ENCODE measurements at places on chromosomes 5 and 9.

DNA sequence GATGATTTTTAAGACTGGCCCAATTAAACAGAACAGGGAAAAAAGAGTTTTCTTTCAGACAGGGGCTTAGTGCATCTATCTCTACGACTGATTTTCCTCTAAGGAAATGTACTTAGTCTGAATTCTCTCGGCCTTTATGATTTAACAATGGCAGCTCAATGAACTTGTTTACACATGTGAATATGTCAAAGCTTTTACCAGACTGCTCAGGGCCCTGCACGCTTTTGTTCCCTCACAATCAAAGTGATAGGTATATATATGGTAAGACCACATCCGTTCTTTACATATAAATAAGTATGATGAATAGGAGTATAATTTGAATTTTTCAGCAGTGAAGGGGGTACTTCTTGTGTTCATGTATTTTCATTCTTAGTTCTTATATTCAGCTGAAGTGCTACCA lies 27.6 kb downstream of the LEAP2 start:
- no peak for DNase-seq

DNA sequence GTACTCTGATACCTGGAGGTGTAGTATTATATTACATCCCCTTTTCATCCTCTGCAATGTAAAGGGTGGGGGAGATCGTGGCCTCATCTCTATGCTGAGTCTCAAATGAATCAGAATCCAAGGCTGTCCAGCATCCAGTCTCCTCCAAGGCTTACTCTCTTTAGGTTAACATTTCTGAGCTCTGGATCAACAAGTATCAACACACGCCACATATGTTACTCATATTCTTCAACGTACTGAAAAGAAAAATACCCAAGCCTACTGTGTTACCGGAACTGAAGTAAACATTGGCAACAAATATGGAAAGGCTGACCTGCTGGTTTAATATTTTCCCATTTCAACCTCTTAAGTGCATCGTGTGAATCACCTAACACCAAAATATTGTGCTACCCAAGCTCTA lies 241.8 kb downstream of the GAS1 start:
- no peak for DNase-seq

GRCh38 chr5:113221294-113222176 lies 213.3 kb downstream of the TSSK1B start:
- DNase-seq: no peak

DNA sequence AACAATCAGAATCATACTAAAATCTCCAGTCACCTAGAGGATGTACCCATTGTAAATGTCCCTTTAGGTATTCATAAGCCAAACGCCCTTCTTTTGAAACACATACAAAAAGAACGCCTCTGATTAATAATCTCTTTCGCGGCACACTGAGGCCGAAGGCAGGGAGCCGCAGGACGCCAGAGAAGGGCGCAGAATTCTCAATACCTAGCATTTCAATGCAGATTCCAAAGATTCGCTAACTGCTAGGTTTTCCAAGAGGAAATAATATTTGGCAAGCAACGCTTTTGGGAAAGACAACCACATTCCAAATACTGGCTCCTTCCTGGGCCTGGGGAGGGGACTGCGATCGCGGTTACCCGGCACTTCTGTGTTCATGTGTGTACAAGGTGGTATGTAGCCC lies 203.3 kb downstream of the MEF2C start:
- no peak for DNase-seq

DNA sequence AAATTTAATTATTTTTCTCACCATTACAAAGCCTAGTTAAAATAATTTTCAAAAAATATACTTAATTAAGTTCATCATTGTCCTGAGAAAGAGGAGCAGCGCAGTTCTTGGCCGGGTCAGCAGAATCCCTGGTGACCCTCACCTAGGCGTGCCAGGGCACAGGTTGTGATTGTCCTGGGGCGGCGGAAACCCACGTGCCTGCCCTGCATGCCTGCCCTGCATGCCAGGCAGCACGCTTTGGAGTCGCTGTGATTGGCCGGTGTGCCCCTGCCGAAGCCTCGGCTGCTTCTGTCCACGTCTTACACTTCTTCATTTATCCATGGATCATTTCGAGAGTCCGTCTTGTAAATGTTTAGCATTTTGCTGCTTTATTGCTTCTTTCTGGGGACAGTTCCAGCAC lies 25.6 kb downstream of the SLC12A2 start:
- no peak for DNase-seq

GRCh38 chr5:141050622-141051520 lies at the start of gene PCDHB1:
Gene PCDHB1, plus strand, starts transcription at chr5:141051374. Its CDS starts 97 bp downstream, at chr5:141051471.
- peak; percentile 30 for DNase-seq

- no peak for DNase-seq
Observed at GRCh38 chr9:35520364-35520710, 30.4 kb downstream of the RUSC2 start.

- DNase-seq: no peak
Observed at GRCh38 chr5:128984480-128984879, 19.2 kb downstream of the SLC27A6 start.

DNA sequence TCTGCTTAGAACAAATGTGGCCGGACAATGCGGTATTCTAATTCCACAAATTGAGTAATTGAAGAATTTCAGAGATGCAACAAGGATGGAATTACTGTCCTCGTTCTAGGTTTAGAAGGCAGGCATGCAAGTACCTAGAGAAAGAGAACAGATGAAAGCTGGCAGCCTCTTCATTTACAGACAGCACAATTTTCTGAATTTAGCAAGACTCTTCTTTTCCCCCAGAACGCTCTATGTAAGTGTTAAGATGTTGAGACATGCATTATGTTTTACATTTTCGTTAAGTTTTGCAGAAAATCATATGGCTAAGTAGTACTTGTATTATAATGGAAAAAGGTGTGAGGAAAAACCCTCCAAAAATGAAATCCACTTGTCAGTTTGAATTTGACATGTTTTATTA lies 259.5 kb upstream of the ARRDC3 start:
- DNase-seq: no peak

DNA sequence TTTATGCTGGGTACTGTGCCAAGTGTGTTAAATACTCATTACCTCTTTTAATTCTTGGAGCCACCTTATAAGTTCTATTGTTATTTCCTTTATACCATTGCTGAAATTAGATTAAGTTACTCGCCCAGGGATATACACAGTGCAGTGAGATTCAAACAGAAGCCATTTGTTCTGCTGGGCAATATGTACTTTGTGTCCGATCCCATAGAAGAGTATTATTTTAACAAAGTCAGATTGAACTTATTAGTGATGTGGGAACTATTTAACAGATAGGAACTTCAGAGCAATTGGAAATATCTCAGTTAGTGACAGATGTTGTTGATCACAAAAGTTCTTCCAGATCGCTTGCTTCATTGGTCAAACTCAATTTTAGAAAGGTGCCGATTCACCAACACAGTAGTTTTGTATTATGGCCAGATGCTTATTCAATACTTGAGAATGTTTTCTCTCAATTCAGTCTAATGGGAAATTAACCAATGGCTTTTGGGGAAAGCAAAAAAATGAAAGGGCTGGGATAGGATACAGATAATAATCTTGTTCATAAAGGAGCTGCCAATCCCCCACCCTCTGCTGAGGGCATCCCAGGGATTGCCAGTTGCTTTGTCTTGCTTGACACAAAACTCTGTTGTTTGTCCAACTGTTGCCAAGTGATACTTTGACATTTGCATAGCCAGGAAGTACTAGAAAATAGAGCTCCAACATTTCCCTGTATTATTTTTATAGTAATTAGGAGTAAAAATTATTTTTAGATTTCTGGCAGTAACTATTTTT lies 94.8 kb upstream of the SEMA6A start:
- DNase-seq: no peak

GRCh38 chr5:124651663-124652513 lies 94.6 kb downstream of the ZNF608 start:
- DNase-seq: peak; percentile 81

- no peak for DNase-seq
Observed at GRCh38 chr5:13692172-13692571, 252.3 kb downstream of the DNAH5 start.

- DNase-seq: peak; percentile 61
Observed at GRCh38 chr9:89676281-89676680, 71.5 kb downstream of the GADD45G start.

DNA sequence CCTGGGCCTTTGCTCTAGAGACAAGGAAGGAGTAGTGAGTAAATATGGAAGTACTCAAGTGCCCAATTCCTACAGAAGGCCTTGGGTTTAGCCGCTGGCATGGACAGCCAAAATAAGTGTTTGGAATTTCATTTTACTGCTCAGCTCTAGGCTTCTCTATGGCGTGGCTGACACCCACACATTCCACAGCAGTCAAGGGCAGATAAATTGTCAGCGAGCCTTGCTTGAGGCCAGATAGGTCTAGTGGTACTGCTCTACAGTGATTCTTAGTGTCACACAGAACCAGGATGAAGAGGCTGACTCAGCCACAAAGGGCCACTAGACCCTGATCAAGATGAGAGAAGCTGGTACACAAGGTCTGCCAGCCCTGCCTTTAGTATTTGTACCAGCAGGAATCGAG lies 111.0 kb upstream of the NFIB start:
- DNase-seq: no peak

DNA sequence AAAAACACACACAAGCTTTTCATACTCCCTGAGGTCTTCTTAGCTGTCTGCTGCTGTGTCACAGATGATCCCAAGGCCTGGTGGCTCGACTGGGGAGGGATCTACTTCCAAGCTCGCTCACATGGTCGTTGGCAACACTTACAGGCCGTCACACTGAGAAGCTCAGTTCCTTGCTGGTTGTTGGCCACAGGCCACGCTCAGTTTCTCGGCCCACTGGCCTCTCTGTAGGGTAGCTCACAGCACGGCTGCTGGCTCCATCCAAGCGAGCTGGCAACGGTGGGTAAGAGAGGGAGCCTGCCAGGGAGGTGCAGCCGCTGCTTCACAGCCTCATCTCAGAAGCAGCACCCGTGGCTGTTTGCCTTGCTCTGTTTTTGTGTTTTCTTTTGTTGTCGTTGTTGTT lies 43.8 kb upstream of the GFPT2 start:
- no peak for DNase-seq

DNA sequence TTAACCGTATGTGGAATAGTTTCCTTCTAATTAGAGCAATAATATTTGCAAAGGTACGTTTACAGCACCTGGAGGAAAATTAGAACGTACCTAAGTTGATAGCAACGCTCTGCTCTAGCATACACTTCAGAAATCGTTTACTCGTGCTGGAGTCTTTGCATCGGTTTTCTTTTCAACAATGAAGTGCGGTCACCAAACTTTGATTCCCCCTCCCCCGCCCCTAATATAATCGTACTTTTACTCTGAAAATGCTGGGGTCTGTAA lies 506 bp downstream of the ADAMTS19 start:
- no peak for DNase-seq

- no peak for DNase-seq
Observed at GRCh38 chr5:56674441-56674840, 140.9 kb upstream of the MAP3K1 start.

DNA sequence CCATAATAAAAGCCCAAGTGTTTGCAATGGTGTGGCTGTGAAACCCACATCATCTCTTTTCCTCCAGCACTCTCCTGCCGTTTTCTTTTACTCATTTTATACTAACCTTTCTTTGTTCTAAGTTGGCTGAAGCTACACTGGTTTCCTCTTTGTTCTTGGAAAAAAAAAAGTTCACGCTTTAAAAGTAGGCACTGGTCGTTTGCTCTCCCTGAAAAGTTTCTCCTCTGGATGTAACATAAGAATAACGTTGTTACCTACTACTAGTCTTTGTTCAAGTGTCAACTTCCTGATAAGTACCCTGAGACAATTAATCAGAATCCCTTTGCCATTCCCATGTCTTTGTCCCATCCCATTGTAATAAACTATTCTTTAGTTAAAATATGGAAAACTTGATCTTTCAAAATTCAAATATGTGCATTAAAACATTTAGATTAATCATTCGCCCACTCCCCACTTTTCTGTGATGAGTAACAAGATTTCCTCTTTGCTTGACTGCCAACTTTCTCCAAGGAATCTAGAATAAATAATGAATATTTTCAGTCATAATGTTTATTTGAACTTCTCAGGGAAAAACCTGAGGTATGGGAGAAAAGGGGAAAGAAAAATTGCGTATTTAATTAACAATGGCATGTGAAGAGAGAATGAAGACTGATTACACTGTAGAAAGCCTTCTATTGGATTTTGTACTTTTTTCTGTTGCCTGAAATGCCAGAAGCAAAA lies 454.3 kb upstream of the CTNND2 start:
- DNase-seq: no peak

DNA sequence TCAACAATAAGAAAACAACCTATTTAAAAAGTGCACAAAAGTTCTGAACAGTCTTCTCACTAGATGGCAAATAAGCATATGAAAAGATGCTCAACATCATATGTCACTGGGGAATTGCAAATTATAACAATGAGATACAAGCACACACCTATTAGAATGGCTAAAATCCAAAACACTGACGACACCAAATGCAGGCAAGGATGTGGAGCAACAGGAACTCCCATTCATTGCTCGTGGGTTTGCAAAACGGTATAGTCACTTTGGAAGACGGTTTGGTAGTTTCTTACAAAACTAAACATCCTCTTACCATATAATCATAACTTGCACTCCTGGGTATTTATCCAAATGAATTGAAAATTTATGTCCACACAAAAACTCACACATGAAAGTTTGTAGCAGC lies 100.9 kb upstream of the TBC1D2 start:
- no peak for DNase-seq

Data from WERI-Rb-1 (cell line).